NCI-H2081 treated with DMSO at 0.1 percent for 48 hours (cell line): ENCODE measurements at places on chromosomes 12 and 14.

- DNase-seq = no peak
These were observed 18.5 kb upstream of the DUSP6 start for GRCh38 chr12:89370850-89371249.

DNA sequence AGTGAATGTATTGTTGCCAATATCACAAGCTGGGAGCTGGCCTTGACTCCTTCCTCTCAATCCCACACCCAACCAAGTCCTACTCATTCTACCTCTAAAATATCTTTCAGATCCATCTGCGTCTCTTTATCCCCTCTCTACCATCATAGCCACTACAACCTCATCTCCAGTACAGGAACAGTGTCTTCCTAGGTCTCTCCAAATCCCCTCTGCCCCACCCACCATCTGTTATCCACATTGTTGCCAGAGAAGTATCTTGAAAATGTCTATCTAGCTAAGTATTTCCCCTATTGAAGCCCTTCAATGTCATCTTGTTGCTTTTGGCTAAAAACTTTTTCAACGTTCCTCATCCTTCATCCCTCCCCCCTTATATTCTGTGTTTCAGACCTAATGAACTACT lies 244.7 kb downstream of the C12orf75 start:
- DNase-seq = no peak

DNA sequence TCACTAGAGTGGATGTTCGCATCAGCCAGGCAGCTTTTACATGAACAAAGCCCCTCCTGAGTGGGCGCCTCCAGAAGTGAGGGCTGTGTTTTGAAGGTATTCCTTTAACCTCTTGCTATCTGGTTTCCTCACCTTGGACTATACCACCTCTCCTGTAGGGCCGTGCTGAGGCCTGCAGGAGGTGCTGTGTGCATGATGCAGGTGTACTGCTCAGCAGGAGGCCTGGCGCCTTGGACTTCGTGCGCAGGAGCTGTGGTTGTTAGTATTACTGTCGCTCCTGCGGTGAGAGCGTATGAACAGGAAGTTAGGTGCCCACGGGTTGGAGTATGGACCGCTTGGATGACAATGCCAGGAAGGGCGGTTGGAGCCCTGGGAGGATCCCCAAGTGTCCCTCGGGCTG lies 130.7 kb downstream of the TSPAN9 start:
- DNase-seq = no peak

DNA sequence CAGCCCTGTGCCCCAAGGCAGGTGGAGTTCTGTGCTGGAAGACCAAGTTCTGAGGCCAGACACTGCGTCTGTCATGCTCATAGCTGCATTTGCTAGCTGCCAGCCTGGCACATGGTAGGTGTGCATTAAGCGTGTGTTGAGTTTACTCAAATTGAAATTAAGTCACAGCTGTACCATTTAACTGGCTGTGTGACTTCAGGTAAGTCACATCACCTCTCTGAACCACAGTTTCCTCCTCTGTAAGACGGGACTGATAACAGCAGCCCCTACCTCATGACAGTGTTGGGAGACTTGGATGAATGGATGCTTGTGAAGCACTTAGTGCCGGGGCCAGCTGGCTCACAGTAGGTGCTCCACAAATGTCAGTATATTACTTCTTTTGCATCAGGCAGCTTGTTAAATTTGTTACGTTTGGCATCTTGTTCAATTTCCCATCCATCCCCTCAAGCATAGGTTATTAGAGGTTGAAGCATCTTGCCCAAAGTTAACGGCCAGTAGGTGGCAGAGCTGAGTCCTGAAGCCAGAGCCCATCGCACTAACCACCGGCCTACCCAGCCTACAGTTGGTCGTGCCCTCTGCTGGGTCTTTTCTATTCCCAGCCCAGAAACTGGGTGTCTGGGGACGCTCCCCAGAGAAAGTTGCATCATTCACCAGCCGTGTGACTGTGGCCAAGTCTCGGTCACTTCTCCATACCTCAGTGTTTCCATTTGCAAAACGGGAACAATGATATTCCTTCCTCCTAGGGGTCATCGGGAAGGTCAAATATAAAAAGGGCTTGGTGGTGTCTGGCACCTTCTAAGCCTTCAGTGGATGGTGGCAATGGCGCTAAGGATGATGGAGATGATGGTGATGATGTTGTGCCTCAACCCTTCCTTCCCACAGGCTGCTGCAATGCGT lies 4.5 kb downstream of the DAO start:
- DNase-seq = no peak

- DNase-seq = no peak
These were observed 72.6 kb downstream of the BTG1 start for GRCh38 chr12:92073094-92073493.

DNA sequence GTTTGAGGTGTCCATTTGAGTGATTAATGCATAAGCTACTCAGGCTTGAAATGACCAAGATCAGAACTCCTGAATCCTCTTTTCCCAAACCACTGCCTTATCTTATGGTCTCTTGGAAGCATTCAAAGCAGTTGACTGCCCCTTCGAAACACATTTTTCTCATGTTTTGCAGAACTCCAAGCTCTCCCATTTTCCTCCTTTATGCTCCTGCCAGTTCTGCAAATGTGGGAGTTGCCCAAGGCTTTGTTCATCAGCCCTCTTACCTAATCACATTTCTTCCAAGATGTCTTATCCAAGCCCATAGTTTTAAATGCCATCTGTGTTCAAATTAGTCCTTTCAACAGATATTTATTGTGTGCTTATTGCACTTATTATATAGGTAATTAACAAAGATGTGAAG lies 1.8 kb upstream of the DNAAF2 start:
- DNase-seq = no peak
